ENCODE measurements at places on chromosomes 5 and 9.

DNA sequence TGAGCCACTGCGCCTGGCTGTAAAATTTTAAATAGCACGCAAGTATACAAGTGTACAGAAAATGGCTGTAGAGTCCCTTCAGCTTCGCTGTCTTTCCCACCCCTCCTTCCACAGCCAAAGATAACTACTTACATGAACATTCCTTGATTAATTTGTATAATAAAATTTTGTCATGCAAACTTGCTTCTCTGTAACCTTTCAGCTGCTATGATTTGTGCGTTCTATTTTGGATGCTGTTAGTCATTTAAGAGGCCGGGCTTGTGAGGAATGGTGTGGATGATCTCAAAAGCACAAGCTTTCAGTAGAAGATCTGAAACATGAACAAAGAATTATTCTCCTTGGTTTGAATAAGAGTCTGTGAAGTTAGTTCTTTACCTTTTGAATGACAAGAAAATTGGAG lies 115.0 kb upstream of the TLE1 start:
- DNase-seq: no peak

DNA sequence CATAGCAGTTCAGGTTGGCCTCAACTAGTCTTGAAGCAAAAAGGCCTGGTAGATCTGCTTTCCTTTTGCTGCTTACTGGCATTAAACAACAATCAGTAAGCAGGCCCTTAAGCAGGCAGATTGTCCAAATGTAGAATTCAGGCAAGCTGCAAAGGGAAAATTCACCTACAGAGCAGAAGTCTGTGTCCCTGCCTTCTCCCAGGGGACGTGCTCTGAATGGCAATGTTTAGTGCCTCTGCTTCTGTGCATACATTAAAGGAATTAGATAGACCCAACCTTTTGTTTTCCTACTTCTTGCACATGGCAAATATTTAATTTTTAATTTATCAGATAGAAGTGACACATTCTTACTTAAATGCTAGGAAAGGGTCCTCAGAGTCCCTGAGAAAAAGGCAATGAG lies 328.8 kb upstream of the PIK3R1 start:
- no peak for DNase-seq

GRCh38 chr5:169192536-169192935 lies 108.4 kb downstream of the SLIT3 start:
- DNase-seq: no peak

DNA sequence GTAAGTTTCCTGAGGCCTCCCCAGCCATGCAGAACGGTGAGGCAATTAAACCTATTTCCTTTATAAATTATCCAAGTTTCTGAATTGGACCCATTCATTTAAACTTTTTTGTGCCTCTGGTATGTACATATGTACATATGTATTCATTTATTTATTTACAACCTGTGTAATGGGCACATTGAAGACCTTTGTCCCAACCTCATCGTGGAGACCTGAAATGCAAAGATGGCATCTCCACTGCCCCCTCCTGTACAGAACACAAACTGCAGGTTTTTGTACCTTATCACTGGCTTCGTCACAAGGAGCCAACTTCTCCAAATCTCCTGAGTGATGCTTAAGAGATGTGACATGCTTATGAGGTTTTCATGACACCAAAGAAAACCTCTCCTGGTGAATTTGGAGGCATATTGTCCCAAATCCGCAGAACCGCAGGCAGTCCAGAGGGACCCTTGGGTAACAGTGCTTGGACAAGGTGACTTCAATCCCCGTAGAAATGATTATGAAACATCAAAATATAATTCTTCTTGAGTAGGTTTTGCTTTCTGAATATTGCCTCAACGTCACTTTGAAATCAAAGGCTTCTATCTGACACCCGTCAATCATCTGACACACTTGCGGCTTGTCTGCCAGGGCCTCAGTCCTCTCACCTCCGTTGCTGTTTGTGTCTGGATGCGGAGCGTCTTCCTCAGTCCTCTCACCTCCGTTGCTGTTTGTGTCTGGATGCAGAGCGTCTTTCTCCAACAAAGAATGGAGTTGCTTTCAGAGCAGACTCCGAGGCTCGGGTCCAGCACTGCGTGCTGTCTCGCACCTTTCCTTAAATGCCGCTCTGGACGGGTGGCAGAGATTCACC lies 135.0 kb upstream of the IRX4 start:
- DNase-seq: no peak

DNA sequence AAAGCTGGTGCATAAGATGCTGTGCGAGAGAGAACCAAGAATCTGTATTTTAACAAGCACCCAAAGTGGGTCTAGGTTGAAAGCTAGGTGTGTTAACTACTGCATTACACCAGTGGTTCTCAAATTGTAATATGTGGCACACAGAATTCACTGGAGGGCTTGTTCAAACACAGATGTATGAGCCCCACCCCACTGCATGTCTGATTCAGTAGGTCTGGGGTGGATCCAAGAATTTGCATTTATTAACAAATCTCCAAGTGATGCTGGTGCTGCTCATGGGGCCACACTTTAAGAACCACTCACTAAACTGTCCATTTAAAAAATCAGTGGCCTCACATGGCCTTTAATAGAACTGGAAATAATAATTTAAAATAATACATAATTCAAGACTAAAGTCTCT lies 40.4 kb downstream of the LPAR1 start:
- no peak for DNase-seq

- no peak for DNase-seq
These were observed 95.0 kb upstream of the EPB41L4A start for GRCh38 chr5:112514111-112514510.

- no peak for DNase-seq
These were observed 118.0 kb upstream of the OR13F1 start for GRCh38 chr9:104386013-104386412.

- DNase-seq: no peak
These were observed 224.1 kb downstream of the ESM1 start for GRCh38 chr5:54761213-54761701.

- DNase-seq: no peak
These were observed 59.4 kb downstream of the SIL1 start for GRCh38 chr5:139138809-139139208.

DNA sequence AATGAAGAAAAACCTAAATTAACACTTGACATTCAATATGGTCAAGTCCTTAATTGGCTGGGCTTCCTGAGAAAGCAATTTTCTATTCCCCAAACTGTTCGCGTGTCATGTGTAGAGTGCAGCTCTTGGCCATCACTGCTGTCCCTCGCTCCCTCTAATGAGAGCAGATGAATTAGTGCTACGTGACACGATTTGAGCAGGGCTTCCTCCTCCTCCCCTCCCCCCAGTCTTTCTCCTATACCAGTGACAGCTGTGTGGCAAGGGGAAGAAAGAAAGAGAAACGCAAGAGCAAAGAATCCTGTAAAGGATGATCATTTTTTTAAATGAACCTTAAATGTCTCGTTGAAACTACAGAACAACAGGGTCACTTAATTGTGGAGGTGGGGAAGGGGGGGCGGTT lies 159.6 kb downstream of the BNC2 start:
- DNase-seq: no peak

GRCh38 chr5:159518371-159518770 lies 188.1 kb upstream of the IL12B start:
- no peak for DNase-seq

- DNase-seq: no peak
These were observed 424.0 kb upstream of the ZNF462 start for GRCh38 chr9:106438928-106439327.

DNA sequence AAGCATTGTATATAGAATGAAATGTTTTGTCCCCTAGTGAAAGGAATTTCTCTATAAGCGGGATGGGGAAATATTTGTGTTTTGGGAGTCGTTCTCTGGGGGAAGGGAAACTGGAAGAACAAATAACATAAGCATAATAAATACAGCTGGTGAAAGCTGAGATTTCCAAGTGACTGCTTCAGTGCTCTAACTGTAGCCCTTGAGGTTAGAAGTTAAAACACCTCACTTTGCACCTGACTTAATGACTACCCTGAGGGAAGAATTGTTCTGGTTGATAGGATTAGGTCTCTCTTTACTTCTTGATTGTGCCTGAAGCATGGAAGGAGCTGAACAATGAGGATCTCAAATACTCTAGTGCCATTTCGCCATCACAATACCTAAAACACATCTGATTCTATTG lies 307.4 kb downstream of the MAN2A1 start:
- no peak for DNase-seq

DNA sequence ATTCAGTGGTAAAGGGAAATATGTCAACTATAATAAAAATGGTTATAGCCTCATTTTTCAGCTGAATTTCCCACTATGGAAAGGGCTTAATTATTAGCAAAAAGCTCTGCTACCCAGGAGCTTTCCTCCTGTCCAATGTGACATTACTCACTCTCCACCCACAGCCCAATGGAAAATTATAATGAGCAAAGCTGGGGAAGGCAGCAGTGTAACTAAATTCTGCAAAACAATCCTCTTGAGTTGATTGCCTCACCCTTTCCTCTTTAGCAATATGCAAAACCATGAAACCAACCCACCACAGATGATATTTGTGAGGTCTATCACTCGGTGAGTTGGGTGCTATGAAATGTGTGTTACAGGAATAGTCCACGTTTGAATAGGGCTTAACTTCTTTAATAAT lies 14.0 kb upstream of the PLPPR1 start:
- DNase-seq: no peak

DNA sequence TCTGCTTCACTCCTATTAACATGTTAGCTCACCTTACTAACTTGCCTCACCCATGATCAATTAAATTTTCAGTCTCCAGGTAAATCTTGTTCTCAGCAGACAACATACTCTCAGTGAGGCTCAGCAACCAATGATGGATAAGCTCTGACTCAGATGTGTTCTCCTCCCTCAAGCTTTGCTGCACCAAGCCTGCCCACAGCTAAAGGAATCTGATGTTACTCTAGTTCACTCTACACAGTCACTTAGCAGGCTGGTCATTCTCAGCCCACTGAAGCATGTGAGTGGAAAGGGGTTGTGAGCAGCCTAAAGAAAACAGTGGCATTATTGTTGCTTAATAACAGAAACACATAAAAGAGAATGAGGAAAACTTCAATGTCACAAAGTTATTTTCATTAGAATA lies 37.3 kb upstream of the CTNND2 start:
- DNase-seq: no peak

- DNase-seq: no peak
These were observed 110.7 kb upstream of the NFIL3 start for GRCh38 chr9:91534374-91534773.

GRCh38 chr5:15513431-15513830 lies 13.5 kb downstream of the FBXL7 start:
- DNase-seq: no peak

GRCh38 chr5:109083937-109084336 lies 325.8 kb downstream of the PJA2 start:
- DNase-seq: no peak

GRCh38 chr9:108136656-108137055 lies 647.1 kb upstream of the KLF4 start:
- no peak for DNase-seq

DNA sequence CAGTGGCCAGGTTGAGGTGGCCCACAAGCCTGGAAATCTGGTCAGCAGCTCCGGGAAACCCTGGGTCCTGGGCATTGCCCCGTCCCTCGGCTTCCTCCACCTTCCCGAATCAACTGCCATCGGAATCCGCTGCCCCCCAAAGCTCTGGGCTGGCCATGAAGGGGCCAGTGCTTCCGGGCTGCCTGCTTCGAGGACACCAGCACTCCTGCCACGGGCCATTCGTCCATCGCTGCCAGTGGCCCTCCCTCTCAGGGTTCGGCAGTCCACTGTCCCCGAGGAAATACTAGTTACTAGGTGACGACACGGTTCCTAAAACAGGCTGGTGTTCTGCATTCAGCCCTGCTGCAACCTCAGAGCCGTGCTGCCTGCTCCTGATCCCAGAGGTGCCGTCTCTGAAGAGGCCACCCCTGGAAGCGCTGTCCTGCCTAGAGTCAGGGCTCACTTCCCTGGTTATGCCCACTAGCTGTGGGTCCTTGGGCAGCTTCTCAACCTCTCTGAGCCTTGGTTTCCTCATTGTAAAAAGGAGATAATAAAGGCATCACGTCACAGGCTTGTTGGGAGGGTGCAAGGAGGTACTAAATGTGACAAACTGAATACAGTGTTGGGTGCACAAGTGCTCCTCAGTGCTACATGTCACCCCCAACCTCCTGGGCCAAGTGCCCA lies 3.5 kb upstream of the WDR5 start:
- no peak for DNase-seq

DNA sequence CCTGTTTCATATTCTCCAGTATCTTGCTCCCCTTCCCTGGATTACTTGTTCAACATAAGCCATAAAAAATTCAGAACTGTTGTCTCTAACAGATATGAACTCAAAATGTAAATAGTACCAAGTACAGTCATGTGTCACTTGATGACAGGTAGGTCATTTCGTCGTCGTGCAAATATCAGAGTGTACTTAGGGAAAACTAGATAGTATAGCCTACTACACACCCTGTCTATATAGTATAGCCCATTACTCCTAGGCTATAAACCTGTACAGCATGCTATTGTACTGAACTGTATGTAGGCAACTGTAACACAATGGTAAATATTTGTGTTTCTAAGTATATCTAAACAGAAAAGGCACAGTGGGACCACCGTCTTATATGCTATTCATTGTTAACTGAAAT lies 39.1 kb downstream of the SMIM15 start:
- no peak for DNase-seq

GRCh38 chr9:33445389-33446239 lies 1.8 kb downstream of the AQP3 start:
- peak; percentile 70 for DNase-seq

GRCh38 chr5:4372481-4372880 lies 767.6 kb upstream of the ADAMTS16 start:
- no peak for DNase-seq
